ENCODE measurements at places on chromosomes 11 and 22.

DNA sequence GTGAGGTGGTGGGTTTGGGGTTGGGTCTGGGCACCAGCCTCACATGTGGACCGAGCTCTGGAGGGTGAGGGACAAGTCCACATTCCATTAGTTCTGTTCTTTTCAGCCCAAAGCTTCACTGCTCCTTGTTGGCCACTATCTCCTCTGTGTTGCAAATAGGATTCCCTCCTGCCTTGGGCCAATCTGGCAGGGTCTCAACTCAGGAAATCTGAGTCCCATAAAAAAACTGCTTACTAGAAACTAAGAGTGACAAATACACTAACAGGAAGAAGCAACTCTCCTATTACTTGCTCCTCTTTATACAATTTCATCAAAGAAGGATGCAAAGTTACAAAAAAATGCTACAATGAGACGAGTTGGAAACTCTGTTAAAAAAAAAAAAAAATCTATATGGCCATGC lies 66.2 kb upstream of the CSNK1E start:
- DNase-seq: no peak

DNA sequence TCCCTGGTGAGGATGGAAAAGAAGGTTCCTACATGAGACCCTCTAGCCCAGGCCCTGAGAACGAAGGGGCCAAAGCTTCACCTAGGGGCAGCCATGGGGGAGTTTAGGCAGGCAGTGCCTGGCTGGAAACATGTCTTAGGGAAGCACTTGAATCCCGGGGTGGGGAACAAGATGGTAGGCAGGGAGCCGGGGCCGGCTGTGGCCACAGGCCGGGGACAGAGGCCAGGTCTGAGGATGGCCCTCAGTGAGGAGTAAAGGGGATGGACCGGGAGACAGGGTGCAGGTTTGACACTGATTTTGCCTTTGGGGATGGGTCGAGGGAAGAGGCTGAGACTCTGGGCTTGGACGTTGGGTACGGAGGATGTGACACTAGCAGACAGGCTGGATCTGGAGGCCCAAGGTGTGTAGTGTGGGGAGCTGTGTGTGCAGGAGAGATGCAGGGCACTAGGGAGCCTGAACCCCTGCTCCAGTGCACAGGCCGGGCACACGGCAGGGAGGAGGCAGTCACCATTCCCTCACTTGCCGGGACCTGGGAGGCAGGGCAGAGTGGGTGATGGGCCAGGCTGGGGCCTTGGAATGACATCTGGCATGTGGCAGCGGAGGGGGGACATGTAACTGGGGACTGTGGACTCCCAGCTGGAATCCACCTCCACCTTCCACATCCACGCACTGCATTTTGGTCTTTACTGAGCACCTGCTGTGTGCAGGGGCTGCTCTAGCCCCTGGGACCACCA lies 6.1 kb downstream of the RTN4R start:
- no peak for DNase-seq

- DNase-seq: no peak
Measured at GRCh38 chr11:95325777-95326258, 94.8 kb upstream of the SESN3 start.

DNA sequence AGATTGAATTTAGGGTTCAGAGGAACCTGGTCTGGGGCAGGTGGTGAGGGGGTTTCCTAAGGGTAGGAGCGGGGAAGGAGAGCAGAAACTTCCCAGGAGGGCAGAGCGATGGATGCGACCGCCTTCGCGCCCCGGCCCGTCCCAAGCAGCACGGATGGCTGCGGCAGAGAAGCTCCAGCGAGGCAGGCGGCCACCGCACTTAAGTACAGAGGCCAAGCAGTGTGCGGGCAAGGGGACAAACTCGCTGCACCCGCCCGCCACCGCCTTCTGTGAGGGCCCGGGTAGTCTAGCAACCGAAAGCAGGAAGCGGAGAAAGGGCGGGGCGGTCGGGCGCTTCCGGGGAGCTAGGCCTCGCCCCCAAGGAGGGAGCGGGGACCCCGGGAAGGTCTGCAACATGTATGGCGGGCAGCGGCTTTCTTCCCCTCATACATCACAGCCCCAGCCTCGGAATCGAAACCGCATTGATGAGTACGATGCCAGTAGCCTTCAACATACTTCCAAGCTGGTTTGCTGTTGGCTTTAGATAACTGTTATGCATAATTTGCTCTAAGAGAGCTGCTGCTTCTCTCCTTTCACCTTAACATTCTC lies at the start of gene AGBL2:
Gene AGBL2 (minus strand): TSS at position 288 of the 588 bp plus-strand sequence. CDS start 719 bp downstream, outside the sequence.
- DNase-seq: peak; percentile 36

- DNase-seq: no peak
Measured at GRCh38 chr11:8331767-8332166, 68.1 kb upstream of the LMO1 start.

GRCh38 chr22:22111267-22111751 lies 128.7 kb upstream of the TOP3B start:
- DNase-seq: no peak

- no peak for DNase-seq
Measured at GRCh38 chr22:39898997-39899396, 1.9 kb upstream of the GRAP2 start.

DNA sequence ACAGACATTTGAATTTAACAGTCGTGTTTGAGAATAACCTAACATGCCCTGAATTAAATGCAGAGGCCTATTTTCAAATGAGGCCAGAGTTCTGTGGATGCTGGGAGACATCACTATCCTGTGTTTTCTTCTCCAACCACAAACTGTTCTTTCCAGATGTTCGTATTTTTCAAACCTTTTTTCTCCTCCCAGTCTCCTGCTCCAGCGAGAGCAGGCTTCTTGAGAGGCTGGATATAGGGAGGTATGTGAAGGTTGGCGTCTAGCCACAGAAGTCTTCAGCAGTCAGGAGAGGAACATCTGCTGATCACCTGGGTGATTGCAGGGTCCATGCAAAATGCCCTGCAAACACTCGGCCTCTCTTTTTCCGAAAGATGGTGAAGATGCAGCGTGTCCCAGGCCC lies 126.3 kb downstream of the C11orf91 start:
- DNase-seq: no peak

DNA sequence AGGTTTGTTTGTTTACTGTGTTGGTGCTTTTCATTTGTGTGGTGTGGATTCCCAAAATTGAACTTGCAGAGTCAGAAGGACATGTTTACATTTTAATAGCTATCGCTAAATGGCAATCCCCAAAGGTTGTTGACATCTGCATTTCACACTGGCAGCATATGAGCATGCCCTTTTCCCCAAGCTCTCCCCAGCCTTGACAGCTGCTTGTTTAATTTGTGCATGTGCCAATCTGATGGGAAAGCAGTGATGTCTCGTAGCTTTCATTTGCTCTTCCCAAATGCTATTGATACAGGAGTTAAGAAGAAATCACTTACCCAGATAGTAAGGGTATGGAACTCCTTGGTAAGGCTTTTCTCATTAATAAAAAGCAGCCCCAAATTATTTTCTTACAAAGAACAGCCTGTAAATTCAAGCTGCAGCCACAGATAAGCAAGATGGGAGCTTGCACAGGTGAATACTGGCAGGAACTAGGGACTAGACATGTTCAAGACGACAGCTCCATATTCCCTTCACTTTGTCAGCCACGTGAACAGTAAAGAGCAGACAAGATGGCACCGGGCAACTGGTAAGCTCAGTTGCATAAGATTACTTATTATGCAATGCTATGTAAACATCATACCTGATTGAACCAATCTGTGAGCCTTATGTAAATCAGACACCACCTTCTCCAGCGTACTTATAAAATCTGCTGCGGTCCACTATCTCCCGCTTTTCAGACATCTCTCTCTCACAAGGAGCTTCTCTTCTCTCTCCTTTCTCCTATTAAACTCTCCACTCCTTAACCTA lies 87.4 kb downstream of the IGLL5 start:
- DNase-seq: no peak

DNA sequence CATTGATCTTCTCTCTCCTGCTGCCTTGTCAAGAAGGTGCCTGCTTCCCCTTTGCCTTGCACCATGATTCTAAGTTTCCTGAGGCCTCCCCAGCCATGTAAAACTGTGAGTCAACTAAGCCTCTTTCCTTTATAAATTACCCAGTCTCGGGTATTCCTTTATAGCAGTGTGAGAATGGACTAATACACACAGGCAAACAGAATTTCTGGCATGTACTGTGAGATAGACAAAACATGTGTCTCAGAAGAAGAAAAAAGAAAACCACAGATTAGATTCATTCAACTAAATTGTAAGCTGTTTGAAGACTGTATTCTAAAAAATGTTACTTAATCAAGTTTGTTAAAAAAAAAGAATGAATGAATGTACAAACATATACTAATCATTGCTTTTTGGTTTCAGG lies 1.5 kb upstream of the MMP20 start:
- no peak for DNase-seq

GRCh38 chr11:87892291-87892690 lies 283.0 kb downstream of the RAB38 start:
- DNase-seq: no peak

GRCh38 chr11:46235777-46236688 lies 41.4 kb upstream of the CREB3L1 start:
- no peak for DNase-seq

- no peak for DNase-seq
Measured at GRCh38 chr11:2289859-2290258, 11.9 kb downstream of the C11orf21 start.

GRCh38 chr11:118746988-118747585 lies 43.9 kb downstream of the DDX6 start:
- no peak for DNase-seq

GRCh38 chr11:123386796-123387510 lies 43.1 kb upstream of the GRAMD1B start:
- no peak for DNase-seq

DNA sequence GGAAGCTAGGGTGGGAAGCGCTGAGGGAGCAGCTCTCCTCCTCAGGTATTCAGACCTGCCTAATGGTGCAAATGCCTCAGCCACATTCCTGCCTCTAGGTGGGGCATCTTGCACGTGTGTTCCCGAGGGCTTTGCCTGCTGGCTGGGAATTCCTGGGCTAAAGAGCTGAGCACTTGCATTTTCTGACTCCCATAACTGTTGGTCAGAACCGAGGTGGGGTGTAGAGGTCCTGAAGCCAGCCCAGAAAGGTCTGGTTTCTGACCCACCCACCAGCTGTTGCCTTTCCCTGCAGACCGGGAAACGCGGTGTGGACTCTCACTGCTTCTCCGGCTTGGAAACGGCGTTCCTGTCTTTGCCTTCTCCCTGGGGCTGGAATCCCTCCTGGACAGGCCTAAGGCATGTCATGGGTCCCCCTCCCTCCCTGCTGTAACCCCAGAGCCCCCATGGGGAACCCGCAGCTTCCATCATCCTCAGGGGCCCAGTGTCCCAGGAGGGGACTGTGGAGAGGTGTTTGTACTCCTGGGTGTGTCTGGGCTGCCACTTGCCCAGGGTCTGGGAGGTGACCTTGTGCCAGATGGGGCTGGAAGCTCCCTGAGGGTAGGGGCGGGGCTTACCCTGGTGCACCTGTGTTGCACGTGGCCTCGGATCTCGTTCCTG lies 24.0 kb upstream of the SMIM38 start:
- no peak for DNase-seq

- no peak for DNase-seq
Measured at GRCh38 chr11:121589946-121590537, 137.3 kb upstream of the SORL1-AS1 start.
